ENCODE measurements at places on chromosomes 13 and 19.

- DNase-seq, result no peak
Measured at GRCh38 chr13:50713523-50714248, 129.8 kb downstream of the DLEU7 start.

- DNase-seq, result no peak
Measured at GRCh38 chr19:32651729-32652140, 23.2 kb downstream of the ANKRD27 start.

DNA sequence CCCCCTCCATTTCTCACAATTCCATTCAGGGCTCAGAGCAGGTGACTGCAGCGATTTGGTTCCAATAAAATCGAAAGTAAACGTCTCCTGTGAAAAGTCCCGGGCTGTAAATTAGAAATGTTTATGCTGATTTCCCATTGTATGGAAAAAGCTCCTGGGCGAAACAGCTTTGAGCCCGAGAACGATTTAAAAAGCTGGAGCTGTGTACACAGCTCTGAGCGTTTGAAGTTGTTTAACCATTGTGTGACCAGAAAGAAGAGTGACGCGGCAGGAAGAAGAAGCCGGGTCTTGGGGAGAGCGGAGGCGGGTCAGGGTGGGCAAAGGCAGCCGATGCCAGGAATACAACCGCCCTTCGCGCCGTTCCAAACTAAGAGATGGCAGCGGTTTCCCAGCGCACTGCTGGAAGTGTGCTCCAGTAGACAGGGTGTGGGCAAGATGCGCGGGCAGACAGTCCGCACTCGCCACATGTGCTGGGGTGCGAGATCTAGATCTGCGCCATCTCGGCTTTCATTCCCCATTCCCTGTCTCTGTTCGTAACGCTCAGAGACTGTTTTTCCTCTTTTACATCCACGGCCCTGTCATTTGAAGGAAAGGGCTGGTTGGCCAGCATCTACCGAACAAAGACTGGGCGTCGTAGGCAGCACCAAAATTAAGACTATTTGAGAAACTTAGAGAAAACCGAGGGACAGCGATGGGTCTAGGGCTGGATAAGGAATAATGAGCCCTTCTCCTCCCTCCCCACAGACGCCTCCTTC is 960 bp upstream of the GSX1 start:
- DNase-seq, result no peak

DNA sequence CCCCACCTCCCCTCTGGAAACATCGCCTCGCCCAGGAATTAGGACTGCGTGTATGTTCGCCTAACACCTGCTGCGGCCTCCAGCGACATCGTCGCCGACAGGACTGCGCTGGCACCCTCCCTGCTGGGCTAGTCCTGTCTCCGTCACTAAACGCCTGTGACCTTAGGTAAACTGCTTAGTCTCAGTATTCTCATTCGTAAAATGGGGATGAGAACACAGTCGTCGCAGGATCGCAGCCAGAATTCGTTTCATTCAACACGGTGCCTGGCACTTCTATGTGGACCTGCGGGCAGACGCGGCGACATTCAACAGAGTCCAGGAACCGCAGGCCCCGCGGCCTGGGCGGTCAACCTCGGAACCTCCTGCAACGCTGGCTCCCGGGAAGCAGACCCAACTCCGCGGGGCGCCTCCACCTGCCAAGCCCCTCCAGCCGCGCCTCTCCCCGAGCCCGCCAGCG is 485 bp downstream of the CRYL1 start:
- DNase-seq, result no peak

- no peak for DNase-seq
Measured at GRCh38 chr19:40813182-40813581, 14.2 kb downstream of the EGLN2 start.

Measured in hematopoietic multipotent progenitor cell treated with erythropoietin and hydrocortisone succinate and interleukin-3 and kit ligand, for 17 days (in vitro differentiated cells).